Left lobe of liver (tissue), 2 donors: ENCODE measurements at places on chromosomes 4 and X. TPM values are rescaled to one million over a fixed set of nuclear protein-coding genes. Genes with fewer than 3 reads are reported as not detected.

GRCh38 chrX:132292793-132293192 is 73.5 kb upstream of the RAP2C start:
- no peak for DNase-seq

- no peak for DNase-seq
These were observed 267.2 kb downstream of the FBXO8 start for GRCh38 chr4:174016251-174016650.

DNA sequence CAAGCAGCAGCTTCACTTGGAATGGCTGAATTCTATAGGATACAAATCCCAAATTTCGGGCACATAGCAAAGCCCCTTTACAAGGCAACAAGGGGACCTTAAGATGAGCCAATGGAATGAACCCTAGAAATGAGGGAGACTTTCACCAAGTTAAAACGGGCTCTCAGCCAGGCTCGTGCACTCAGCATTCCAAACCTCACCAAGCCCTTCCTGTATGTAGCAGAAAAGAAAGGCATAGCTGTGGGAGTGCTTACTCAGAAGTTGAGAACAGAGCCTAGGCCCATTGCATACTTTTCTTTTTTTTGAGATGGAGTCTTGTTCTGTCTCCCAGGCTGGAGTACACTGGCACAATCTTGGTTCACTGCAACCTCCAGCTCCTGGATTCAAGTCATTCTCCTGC is 10.8 kb upstream of the HERC5 start:
- no peak for DNase-seq

GRCh38 chr4:136395212-136395722 is 1137.0 kb downstream of the PCDH18 start:
- DNase-seq = no peak

DNA sequence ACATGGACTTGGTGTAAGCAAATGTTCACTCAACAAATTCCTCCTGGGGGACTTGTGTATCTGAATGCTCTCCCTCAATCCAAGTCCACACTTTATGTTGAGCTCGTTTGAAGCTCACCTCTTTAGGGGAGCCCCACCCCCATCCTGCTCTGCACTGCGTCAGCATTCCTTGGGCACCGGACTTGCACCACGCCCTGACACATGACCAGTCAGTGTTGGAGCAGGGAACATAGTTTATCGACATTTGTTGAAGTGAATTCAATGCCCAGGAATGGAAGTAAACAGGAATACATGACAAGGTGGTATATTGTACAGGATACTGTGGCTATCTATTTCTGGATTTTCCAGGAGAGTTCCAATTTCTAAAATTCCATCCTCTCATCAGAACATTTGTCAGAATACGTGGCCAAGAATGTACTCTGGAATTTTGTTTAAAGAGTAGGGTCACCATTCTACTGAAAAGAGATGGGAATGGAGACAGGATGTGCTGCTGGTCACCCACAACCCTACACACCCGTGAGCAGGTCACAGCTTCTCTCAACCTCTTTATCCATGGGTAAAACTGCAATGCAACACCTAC is 60.0 kb upstream of the LNX1 start:
- no peak for DNase-seq

Gene MAB21L2
- 0.48 TPM for total RNA-seq

Gene CHRNA9
- not detected for total RNA-seq
